COLO829 (cell line): ENCODE measurements at places on chromosomes 7 and 10.

- DNase-seq, result peak; percentile 39
Measured at GRCh38 chr7:50793120-50793946, 10.6 kb upstream of the GRB10 start.

- no peak for DNase-seq
Measured at GRCh38 chr10:12639996-12640944, 290.9 kb downstream of the CAMK1D start.

- no peak for DNase-seq
Measured at GRCh38 chr10:103545366-103545765, 51.9 kb downstream of the NEURL1 start.

DNA sequence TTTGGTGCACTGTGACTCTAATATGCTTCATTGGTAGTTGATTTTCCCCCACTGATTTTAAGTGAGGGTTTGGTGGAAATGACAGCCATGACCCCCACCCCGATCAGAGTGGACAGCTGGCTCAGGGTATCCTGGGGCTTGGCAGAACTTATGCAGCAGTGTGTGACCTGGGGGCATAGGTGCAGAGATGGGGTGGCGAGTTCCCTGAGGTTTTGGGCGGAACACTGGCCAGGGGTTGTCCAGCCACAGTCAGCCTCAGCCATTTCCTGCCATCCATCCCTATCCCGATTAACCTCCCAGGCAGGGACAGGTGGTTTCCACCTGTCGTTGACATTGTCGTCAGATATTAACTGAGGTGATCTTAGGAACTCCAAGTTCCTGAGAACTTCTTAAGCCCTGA is 155.8 kb upstream of the CHST15 start:
- DNase-seq, result no peak

- DNase-seq, result no peak
Measured at GRCh38 chr7:137587326-137587725, 243.8 kb upstream of the PTN start.

DNA sequence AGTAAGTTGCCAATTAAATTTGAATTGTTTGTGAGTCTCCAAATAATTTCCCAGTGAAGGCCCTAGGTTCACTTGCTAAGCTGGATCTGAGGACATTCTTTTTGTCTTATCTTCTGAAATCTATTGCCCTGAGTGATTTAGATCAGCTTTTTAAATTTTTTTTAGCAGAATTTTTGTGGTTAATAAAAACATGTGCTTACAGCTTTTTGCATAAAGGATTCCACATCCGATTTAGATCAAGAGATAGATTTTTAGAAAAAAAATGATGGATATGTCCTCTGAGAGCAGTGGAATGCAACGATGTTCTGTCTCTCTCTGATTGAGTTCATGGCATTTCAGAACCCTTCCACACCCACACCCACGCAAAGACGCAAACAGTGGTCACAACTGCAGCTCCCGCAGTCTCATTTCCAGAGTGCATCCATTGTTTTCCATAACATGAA is 358.8 kb downstream of the SUGCT start:
- DNase-seq, result peak; percentile 75

DNA sequence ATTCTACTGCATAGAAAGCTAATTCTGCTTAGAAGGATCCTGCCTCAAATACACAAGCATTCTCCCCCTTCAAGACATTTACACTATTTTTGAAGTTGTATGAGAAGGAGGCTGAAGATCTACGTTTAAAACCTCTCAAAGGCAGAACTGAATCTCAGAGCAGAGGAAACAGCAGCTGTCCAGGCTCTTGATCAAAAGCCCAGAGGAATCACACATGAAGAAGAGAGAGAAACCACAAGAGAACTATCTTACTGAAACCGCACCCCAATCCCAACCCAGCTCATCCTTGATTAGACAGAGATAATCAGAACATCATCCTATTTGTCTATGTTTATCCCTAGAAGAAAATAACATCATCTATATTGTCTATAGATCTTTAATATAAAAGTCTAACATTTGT is 2.2 kb upstream of the DNAJC1 start:
- DNase-seq, result no peak

DNA sequence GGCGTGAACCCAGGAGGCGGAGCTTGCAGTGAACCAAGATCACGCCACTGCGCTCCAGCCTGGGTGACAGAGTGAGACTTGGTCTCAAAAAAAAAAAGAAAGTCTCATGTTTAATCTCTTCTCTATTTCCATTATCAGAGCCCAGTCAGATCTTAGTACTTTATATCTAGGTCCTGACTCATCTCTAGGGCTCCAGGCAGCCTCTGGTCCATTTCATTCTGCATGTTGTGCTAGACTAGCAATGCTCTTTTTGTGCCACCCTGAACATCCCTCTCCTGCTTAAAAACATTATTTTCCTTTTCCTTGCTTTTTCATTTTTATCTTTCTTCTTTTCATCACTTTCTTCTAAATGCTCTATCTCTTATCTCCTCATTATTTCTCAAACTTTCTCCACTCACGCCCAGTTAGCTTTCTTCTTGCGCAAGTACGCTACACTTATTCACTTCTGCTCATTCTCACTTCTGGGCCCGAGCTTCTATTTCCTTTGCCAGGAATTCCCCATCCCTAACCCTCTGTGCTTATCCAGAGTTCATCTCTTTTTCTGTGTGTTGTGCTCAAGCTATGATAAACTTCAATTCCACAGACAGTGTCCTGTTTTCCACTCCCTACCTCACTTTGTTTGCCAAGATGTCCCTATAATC is 63.9 kb downstream of the BTAF1 start:
- no peak for DNase-seq

GRCh38 chr7:67100956-67101361 is 104.3 kb downstream of the TYW1 start:
- no peak for DNase-seq

DNA sequence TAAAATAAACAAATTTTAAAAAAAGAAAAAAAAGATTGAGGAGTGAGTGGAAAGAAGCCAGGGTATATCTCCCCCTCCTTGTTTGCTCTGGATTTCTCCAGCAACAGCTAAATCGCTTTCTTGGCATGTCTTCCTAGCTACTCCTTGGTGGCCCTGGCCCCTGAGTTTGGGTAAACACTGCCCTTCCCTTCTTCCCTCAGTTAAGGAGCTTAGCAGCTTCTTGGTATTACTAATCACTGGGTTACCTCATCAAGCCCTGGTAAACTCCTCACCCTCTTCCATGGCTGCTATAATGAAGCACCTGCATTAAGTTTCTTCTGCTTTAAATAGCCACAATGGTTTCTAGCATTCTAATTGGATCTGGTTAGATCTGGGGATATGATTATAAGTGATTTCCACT is 269.8 kb downstream of the FZD1 start:
- DNase-seq, result no peak

DNA sequence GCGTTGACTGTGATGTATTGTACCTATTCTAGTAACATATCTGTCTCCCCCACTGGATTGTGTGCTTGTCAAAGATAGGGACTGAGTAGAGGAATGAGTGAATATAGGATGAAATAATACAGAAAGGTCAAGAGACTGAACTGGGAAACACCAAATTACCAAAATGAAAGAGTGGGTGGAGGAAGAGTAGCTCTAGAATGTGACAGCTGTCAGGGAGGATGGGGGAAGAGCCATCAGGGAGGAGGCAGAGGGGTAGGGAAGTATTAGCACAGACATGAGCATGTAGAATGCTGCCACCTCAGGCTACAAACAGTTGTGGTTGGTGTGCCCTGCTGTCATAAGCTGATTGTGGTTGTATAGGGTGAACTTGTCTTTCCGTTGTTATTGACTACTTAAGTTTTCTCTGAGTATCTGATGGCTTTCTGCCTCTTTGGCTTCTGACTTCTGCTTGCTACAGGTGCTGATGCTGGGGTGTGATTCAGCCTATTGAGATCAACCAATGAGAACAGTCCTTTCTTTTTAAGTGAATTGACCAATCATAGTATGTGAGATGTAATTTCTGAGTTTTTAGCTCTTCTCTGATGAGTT is 5.6 kb downstream of the CCSER2 start:
- no peak for DNase-seq

DNA sequence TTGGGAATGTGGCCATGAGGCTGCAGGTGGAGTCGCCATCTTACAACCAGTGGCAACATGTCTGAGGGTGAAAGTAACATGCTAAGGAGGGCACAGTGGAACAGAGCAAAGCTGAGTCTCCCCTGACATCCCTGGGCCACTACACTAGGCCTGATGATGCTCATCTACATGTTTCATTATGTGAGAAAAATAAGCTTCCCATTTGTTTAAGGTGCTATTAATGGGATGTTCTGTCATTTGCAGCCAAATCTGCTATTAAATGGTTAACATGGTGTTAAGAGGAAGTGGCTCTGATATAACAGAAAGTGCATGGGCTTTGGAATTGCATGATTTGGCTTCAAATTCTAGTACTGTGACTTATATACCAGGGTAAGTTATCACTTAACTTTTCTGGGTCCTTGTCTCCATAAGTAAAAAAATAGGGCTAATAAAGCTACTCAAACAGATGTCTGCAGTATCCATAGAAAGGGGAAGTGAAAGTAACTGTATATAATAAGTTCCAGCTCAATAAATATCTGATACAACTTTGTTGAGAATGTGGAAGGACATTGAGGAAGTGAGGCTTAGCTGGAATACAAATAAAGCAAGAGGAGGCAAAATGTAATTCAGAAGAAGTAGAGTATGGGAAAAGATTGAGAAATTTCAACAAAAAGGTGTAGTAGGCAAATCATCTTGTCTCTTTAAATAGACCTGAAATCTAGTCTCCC is 158.9 kb downstream of the RTKN2 start:
- DNase-seq, result no peak

DNA sequence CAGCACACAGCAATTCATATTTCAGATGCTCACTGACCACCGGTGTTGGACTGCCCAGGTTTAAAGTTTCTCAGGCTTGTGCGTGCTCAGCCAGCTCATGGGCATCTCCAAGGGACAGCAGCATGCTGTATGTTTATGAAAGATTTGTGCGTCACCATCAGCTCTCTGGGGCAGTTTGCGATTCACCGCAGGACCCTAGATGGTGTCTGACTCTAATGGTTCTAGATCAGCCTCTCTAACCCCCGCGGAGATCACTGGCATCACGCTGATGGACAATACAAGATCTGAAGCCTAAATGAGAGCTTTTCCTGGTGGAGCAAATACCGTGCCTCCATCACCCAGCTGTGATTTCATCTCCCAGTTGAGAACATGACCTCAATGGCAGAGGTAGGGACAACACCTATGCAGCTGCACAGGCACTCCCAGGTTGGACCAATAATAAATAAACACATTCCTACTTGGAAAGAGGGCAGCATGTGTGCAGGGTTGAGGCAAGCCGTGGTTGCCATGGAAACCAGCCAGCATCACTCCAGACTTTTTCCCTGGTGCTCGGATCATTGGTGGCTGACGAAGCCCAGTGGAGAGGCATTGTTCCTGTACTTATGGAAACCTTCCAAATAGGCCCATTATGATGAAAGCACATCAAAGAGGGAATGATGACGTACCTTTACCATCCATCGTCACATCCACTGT is 253.6 kb downstream of the KCNMA1 start:
- no peak for DNase-seq

DNA sequence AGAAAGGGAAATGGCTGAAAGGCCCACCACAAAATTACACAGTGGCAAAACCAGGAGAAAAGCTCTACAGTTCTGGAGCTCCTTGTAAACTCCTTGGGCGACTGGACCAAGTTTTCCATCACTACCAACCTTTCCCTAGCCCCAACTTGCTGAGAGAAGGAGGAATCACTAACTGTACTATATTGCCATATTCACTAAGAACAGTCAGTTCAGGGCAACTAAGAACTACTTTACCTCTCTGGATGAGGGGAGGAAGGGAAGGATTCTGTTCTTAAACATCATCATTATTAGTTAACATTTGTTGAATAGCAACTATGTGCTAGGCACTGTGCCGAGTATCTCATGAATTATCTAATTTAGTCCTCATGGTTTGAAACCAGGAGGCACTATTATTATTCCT is 98.1 kb upstream of the SVIL start:
- DNase-seq, result no peak

DNA sequence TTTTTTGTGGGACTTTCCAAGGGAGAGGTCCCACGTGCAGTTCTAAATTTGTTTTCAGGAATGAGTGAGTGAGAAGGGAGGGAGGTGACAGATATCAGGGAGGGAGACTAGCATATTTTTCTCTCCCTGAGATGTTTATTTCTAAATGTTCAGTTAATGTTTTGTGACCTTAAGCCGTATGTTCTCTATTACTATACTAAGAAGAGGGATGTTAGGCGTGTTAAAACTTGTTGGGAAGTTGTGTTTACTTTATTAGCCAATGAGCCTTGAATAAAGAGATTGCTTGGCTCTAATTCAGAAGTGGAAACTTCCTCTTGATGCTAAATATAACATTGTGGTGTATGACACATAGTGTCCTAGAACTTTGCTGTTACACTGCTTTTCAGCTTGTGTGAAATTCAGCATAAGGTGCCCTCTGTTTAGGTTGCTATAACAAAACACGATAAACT is 37.3 kb downstream of the DNAH11 start:
- DNase-seq, result no peak

- no peak for DNase-seq
Measured at GRCh38 chr10:74963549-74963948, 137.1 kb downstream of the KAT6B start.

GRCh38 chr7:80410081-80410480 is 101.8 kb downstream of the GNAT3 start:
- DNase-seq, result no peak

DNA sequence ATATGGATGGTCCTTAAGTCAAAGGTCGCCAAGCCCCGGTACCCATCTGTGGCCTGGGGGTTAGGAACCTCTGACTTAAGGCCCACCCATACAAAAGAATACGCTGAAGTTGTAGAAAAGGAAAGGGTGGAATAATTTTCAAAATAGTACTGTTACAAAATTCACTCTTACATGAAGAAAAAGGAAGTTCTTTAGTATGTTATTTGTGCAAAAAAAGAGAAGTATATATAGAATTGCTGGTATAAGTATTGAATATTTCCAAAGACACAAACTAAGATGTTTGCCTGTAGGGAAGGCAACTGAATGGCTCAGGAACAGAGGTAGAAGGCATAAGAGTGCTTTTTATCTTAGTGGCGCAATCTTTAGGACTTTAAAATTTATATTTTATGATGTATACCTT is 78.7 kb downstream of the PRLHR start:
- DNase-seq, result no peak

DNA sequence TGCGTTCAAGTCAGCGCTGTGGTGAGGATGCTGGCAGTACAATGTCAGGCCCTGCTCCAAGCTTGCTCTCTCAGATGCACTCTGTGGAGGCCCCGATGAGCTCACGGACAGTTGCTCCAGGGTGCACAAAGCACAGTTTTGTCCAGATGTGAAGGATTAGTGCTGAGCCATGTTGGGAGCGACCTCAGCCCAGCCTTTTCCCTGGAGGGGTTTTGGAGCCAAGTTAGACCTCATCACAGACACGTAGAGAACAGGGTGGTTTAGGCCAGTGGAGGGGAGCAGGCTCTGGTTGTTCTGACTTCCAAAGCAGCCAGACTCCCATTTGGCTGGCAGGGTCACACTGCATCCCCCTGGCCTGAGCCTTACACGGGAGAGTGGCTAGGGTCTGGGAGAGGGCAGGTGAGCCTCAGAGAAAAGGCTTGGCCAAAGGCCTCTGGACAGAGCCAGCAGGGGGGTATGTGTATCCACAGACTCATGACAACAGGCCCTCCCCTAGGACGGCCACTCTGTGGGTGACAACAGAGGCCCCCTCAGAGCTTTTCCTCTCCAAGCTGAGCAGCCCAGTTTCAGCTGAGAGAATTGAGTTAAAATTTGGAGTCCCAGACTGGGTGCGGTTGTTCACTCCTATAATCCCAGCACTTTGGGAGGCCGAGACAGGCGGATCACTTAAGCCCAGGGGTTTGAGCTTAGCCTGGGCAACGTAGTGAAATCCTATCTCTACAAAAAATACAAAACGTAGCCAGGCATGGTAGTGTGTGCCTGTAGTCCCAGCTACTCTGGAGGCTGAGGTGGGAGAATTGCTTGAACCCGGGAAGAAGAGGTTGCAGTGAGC is 4.7 kb downstream of the PLAC9 start:
- no peak for DNase-seq

- no peak for DNase-seq
Measured at GRCh38 chr10:11329062-11329673, 282.3 kb downstream of the USP6NL start.
